Fibroblast of the aortic adventitia (primary cell): ENCODE measurements at places on chromosomes 4 and X.

DNA sequence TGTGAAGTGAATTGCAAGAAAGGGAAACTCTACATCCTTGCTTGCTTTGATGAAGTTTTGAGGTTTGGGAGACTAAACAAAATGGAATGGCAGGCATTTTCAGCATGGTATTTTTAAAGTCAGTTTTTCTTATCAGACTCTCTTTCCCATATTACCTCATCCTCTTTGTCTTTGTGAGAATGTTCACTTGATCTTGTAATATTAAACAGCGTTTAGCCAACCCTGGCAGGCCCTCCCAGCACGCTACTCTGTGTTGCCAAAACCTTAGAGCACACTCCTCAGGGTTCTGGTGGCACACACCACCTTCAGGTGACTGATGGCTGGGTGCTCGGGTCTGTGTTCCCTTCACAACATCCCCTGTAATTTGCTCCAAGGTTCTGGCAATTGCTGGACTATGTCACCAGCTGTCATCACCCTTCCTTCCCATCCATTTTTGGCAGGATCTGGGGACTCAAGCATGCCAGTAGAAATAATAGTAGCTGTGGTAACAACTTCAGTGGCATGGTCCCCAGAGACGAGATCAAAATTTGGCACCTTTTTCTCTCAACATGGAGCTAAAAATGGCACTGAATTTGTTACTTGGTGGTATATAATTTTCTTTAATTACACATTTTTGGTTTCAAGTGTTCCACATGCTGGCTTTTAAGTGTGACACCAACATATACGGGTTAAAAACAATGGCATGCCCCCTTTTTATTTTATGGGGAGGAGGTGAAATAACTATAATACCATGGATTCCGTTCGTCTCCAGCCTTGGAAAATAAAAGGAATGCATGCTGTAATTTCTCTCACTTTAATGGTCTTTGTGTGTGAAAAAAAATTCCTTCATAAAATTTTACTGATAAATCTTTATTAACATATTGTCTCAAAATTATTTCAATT, 273.1 kb downstream of the DCTD start:
- peak; percentile 86 for DNase-seq

- DNase-seq, result peak; percentile 53
Observed at GRCh38 chrX:49884290-49884862, 5.1 kb downstream of the USP27X start.

DNA sequence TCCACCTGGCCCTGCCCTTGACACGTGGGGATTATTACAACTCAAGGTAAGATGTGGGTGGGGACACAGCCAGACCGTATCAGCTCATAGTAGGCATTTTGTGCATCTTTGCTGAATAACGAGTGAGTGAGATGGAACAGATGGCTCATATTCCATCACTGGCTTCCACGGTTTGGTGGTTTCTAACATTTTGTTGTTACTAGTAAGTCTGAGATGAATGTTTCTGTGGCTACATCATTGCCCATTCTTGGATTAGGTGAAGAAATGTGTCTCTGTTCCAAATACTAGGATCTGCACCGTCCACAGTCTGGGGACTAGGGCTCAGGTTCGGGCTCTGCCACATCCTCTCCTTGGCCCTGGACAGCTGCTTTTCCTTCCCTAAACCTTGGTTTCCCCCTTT, 3.6 kb downstream of the ABLIM2 start:
- DNase-seq, result peak; percentile 8

GRCh38 chr4:167397586-167397985, 163.3 kb upstream of the SPOCK3 start:
- DNase-seq, result no peak

DNA sequence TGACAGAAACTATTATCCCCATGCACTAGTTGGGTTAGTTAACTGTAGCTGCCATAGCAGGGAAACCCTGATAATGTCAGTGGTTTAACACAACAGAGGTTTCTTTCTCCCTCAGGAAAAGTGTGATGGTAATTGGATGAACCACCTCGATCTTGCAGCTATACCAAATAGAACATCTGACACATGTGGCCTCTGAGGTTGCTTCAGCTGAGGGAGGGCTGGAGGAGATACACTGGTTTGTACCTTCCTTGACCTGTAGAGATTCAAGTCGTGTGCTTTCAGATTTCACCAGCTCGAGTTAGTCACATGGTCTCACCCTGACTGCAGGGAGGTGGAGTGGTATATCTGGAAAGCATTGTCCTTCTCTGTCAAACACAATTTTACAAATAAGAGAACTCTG, 147.2 kb upstream of the SFRP2 start:
- no peak for DNase-seq

GRCh38 chr4:23091711-23092110, 399.0 kb downstream of the GBA3 start:
- no peak for DNase-seq

DNA sequence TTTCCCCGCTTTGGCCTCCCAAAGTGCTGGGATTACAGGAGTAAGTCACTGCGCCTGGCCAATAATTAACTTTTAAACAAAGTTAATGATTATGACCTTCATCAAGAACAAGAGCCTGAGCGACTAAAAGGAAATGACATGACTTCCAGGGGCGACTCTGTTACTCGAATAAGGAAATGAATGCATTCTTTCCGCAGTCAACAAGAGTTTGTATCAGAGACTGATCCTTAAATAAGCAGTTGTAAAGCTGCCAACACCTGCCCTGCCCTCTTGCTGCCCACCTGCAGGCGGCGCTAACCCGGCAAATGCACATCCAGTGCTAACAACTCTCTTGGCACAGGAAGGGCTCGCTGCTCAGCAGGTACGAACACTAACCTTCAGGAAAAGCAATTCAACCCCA, 27.3 kb downstream of the WDR1 start:
- DNase-seq, result no peak

DNA sequence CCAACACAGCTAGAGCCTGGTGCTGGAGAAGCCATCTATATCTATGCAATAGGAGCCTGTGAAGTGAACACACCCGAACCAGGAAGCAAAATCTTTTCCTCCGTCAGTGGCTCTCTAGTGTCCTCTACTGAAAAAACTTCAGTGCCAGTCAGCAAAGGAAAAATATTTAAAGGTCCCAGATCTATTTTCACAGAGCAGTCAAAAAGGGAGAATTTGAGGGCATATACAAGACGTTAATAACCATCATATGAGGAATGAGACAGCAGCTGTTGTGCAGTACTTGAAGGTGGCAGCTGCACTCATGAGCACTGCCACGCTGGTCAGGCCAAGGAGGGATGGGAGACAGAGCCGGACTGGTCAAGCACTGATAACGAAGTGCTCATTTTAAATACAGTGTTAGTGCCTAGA, 14.4 kb downstream of the MCUB start:
- DNase-seq, result peak; percentile 49

GRCh38 chrX:7996414-7996813, 69.2 kb upstream of the PNPLA4 start:
- peak; percentile 21 for DNase-seq

DNA sequence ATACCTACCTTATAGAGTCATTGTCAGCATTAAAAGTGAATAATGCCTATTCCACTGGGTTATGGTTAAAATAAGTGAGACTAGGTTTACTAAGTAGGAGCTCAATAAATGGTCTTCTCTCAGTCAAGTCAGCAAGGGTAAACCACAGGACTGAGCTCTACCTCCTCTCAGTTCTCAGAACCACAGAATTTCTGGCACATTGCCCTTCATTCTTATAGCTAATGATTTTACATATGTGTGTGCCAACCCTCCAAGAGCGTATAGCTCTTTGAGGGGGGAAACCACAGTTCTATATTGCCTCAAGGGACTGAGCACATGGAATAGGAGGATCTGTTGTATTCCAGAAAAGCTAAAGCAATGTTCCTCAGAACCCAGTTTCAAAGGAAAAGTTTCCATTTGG, 124.8 kb downstream of the ATG4A start:
- peak; percentile 22 for DNase-seq

GRCh38 chrX:70554081-70554480, 109.4 kb downstream of the DLG3 start:
- peak; percentile 69 for DNase-seq

DNA sequence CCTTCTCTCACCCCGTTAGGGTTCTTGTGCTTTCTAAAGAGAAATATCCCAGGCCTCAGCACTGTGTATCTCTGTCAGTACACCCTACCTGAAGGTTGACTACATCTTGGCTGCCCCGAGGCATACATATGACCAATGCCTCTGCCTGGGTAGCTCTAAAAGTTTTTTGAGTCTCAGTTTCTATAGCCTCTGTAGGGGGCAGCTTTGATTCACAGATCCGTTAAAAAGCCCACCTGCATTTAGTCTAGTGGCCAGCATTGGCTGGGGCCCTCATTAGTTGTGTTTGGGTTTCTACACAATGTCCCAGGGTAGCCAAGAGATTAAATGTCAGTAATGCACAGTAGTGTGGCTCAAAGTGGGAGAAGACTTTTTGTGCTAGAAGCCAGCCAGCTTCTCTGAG, 151.1 kb downstream of the CFAP299 start:
- DNase-seq, result no peak

DNA sequence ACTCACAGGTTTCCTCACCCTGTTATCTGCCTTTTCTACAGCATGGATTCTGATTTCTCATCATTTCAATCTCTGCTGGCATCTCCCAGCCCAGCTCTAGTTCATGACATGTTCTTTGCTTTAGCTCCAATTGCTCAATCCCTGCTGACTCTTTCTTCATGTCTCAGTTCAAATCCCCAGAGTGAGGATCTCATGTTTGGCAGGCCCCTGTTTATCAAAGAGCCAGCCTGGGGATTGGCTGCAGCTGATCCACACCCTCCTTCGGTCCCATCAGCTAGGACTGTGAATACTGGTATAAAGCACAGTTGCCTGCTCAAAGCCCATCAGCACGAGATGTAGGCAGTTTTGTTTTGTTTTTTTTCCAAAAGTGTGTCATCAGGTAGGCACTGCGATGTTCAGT, 14.4 kb upstream of the CC2D2A start:
- peak; percentile 89 for DNase-seq

DNA sequence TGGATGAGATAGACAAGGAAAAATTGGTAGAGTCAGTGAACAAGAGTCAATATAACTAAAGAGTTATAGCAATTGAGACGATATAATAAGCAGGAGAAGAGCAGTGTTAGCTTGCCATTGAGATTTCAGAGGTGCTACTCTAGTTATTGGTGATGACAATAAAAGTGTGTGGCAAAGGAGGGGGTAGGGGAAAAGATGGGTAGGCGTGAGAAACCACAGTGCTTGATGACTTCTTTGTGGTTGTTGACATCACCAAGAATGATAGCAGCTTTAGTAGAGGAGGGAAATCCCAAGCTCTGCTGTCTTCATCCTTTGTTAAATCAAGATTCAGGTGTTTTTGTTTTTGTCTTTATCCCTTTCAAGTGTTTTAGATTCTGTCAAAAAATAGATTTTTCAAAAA, 179.9 kb upstream of the PPP3CA start:
- no peak for DNase-seq

GRCh38 chrX:10759141-10759799, 138.9 kb upstream of the MID1 start:
- DNase-seq, result peak; percentile 27

DNA sequence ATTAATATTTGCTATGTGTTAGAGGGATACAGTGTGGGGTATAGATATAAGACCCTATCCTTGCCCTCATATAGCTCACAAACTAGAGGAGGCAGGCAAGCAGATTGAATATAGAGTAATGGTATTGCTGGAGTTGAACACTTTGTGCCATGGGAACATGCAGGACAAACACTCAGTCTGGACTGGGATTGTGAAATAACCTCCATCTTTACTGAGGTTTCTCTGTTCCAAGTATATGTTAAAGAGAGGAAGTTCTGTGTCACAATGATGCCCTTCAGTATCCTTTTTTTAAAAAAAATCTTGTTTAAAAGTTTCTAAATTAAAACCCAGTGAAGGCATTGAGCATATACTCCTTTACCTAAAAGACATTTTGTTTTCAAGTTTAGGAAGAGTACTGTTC, 8.7 kb downstream of the FABP2 start:
- DNase-seq, result no peak

DNA sequence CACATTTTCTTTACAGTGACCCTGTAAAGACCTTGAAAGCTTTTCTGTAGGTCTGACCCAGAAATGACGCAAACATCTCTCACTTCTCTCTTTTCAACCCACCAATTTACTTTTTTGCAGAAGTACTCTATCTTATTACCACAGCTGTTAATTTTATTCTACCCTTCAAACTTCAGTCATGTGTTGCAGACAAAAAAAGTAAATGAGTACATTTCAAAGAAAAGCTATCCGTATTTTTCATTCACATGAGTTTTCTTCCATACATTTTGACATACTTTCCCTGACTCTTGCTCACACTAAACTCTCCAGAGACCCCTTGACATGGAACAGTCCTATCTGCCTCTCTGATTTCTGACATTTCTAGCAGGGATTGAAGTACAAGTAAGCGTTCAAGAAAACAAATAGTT, 51.7 kb downstream of the SLC7A11 start:
- DNase-seq, result no peak

GRCh38 chr4:38154681-38155588, 194.7 kb downstream of the PTTG2 start:
- peak; percentile 88 for DNase-seq

DNA sequence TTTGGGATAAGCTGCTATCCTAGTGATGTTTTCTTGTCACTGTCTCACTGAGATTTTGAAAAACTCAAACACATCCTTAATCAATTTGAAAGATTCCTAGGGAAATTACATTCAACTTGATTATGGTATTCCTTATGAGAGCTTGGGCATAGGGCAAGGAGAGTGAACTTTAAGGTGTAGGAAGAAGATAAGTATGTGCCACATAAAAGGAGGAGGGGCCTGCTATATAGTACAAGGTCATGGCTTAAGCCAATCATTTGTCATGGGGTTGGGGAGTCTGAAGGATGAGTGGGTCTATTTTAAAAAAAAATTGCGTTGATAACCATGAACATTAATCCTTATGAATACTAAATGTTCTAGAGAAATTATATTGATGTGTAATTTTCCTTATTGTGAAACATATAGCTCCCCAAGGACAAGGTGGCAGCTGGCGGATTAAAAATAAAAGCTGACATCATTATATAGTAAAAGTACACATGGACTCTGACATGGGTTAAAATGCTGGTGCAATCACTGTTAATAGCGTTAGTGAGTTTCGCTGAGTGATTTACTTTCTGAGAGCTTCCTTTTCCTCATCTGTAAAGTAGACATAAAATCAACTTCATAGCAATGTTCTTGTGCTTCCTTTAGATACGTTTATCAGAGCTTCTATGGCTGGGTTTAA, 17.4 kb downstream of the GALNT7 start:
- peak; percentile 17 for DNase-seq

DNA sequence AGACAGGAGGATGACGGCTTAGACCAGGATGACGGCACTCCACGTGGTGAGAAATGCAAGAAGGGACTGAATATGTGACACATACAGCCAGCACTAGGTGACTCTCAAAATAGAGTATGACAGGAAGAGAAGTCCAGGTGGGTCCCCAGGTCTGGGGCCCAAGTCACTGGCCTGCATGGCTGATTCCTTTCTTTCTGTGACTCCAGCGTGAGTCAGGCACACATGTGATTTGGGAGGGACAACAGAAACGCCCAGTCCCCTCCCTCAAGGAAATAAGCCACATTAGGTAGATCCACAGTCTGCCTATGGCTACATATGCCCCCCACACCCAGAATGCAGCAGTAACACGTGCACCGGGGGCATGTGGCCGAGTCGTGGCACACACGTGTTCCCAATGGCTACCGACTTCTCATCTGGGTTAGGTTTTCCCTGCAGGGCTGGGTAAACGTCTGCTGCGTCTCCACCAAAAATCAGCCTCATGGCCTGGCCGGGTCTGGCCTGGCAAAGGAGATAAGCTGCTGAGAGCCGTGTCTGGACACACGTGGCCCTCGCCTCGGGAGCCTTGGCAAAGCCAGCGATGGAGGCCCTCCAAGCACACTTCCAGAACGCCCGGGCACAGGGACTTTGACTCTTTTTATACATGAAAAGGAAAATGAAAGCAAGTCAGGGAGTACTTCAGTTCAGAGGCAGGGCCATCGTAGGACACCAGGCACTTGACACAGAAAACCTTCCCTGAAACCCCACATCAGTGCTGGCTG, 19.3 kb downstream of the SEL1L3 start:
- DNase-seq, result peak; percentile 50

GRCh38 chr4:105637408-105638176, 70.9 kb downstream of the INTS12 start:
- peak; percentile 22 for DNase-seq
